CD14-positive monocyte (primary cell): ENCODE measurements at places on chromosomes 4 and X. TPM values are rescaled to one million over a fixed set of nuclear protein-coding genes. Genes with fewer than 3 reads are reported as not detected.

DCAF8L2 gene
- polyA plus RNA-seq: not detected in 2 replicates

MEPE gene
- polyA plus RNA-seq: not detected

- DNase-seq: no peak
These were observed 69.8 kb downstream of the ZNF182 start for GRCh38 chrX:47933946-47934345.

DNA sequence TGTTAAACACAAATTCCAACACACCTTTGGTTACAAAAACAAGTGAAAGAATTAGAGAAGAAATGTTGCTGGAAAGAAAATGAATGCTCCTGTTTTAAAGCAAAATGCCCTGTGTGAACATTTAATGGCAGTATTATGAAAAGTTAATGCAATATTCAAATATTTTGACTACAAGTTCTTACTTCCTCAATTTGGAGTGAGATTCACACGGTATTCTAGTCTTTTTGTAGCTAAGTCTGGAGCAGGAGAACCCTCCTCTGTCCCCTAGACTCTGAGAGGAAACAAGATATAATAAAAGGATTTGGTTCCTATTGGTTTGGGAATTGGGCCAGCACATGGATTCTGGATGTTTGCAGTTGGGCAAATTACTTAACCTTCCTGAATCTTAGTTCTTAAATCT lies 12.7 kb downstream of the MAD2L1 start:
- DNase-seq: peak; percentile 16
